Stimulated activated CD8-positive, alpha-beta memory T cell treated with anti-CD3 and anti-CD28 coated beads, Interleukin-4, amount 100 ng/mL, for 4 hours (primary cell): ENCODE measurements at places on chromosomes 6 and 20.

- no peak for DNase-seq
Observed at GRCh38 chr20:53488775-53489272, 104.8 kb downstream of the ZNF217 start.

DNA sequence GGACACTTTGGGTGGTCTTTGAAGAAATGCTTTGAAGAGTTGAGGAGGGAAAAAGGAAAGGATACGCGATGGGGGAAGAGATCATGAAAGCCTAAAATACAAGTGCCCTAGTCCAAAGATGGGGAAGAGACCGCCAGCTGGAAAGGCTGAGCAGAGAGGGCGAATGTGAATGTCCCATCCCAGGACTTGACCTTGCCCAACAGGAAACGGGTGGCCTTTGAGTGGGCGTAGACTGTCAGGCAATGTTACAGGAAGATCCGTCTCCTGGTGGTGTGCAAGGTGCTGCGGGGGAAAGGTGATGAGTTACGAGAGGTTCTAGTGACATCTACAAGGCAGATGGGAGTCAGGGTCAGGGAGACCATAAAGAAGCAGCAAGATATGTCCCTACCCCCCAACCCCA is 55.0 kb upstream of the TBXT start:
- no peak for DNase-seq

GRCh38 chr6:51554029-51554428 is 533.4 kb downstream of the PKHD1 start:
- no peak for DNase-seq

DNA sequence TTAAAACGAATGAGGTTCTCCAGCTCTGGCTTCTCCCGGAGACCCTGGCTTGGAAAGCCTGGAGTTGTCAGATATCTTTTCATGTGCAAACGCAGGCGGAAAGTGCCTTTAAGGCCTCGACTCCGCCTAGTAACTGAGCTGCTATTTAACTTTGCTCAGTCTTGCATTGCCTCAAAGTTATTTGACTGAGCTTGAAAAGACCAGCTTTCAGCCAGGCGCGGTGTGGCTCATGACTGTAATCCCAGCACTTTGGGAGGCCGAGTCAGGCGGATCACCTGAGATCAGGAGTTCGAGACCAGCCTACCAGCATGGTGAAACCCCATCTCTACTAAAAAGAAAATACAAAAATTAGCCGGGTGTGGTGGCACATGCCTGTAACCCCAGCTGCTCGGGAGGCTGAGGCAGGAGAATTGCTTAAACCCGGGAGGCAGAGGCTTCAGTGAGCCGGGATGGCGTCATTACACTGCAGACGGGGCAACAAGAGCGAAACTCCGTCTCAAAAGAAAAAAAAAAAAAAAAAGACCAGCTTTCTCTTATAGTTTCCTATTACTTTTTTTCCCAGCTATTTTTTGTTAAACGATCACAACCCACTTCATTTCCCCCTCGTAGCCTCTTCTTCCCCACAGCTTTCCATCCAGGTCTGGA is 1.9 kb downstream of the GCNT2 start:
- no peak for DNase-seq

DNA sequence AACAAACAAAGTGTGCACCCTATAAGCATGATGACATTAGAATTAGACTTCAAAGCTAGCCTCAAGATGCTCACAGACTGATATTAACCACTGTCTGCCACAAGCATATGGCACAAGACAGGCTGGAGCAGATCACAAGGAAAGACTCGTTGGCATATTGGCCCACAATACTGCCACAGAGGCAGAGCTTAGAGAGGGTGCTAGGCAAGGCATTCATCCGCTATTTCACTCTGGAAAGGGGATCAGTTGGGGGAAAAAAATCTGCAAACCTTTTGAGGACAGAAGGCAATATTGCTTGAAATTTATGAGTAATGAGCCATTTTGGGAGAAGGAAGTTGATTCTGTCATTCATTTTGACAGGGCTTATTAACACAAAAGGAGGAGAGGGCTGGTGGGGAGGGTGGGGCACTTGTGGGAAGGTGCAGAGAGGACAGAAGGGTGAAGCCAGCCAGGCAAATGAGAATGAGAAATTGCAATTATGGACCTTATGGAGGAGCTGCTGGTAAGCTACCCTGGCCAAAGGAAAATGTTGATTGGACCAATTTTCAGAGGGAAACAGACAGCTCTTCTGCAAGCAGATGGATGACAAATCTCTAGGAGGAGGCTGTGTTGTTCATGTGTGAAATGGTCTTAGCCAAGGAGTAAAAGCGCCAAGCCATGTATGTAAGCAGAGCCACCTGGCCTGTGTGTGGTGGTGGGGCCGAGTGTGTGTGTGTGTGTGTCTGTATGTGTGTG is 187.7 kb downstream of the GMPR start:
- no peak for DNase-seq

GRCh38 chr20:19026121-19026878 is 186.1 kb upstream of the SLC24A3 start:
- no peak for DNase-seq

- no peak for DNase-seq
Observed at GRCh38 chr6:1237636-1238035, 74.3 kb upstream of the FOXQ1 start.

DNA sequence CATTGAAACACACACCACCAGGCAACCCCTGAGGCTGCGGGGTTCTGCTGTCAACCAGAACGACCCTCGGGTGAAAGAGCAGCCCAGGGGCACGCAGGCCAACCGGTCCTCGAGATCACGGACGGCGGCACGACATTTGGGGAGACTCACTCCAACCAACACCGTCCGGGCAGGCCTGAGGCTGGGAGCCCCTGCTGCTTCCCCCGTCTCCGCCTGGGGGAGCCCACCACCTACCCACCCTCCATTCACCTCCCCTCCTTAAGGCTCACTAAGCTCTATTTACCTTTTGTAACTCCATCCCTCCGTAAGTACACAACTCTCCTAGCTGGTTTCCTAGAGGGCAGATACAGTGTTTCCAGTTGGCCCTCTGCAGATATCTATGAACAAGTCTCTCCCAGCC is 971.3 kb upstream of the DEFB115 start:
- no peak for DNase-seq

- DNase-seq, result no peak
Observed at GRCh38 chr20:7210910-7211309, 443.4 kb downstream of the BMP2 start.

GRCh38 chr20:59161721-59162120 is 1.9 kb upstream of the ZNF831 start:
- DNase-seq, result no peak

DNA sequence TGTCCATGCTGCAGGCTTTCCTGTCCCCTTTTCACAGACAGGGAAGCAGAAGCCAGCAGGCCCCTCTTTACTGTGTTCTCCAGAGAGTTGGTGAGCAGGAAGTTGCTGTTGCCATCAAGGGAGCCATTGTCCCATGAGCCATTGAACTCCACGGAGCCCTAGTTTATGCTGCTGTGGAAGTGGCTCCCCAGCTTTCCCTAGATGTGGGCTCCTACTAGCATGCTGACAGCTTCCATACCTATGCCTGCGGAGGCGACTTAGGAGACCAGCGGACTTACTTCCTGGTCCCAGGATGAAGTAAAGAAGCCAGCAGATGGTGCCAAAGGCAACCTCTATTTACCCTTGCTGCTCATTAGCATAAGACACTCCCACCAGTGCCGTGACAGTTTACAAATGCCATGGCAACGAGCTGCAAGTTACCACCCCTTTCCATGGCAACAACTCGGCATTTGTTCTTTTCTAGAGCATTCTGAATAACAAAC is 30.8 kb upstream of the FKBP1A start:
- no peak for DNase-seq

DNA sequence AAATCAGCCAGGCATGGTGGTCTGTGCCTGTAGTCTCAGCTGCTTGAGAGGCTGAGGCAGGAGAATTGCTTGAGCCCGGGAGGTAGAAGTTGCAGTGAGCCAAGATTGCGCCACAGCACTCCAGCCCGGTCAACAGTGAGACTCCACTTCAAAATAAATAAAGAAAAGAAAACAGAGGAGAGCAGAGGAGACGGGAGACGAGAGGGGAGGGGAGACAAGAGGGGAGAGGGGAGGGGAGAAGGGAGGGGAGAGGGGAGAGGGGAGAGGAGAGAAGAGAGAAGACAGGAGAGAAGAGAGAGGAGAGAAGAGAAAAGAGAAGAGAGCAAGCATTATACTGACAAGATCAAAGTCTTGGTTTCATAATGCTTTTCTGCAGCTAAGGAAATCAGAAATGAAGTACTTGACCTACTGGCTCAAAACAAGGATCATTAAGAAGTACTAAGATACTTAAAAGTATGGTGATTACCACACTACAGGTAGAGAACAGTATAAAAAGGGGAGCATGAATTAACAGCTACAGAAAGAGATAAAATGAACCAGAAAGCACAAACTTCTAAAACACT is 30.5 kb downstream of the FAM8A1 start:
- DNase-seq, result no peak

GRCh38 chr6:154758125-154758524 is 24.9 kb downstream of the SCAF8 start:
- DNase-seq, result no peak
